ENCODE measurements at places on chromosomes 5 and 9. TPM values are rescaled to one million over a fixed set of nuclear protein-coding genes. Genes with fewer than 3 reads are reported as not detected.

Gene SPINK6
- total RNA-seq: not detected

- DNase-seq: no peak
Observed at GRCh38 chr5:160278343-160278742, 34.0 kb downstream of the CCNJL start.

- DNase-seq: no peak
Observed at GRCh38 chr5:51416149-51416548, 32.9 kb downstream of the ISL1 start.

GRCh38 chr9:13485068-13485596, 205.6 kb upstream of the MPDZ start:
- no peak for DNase-seq

- DNase-seq: no peak
Observed at GRCh38 chr9:84970432-84970831, 300.9 kb downstream of the NTRK2 start.

DNA sequence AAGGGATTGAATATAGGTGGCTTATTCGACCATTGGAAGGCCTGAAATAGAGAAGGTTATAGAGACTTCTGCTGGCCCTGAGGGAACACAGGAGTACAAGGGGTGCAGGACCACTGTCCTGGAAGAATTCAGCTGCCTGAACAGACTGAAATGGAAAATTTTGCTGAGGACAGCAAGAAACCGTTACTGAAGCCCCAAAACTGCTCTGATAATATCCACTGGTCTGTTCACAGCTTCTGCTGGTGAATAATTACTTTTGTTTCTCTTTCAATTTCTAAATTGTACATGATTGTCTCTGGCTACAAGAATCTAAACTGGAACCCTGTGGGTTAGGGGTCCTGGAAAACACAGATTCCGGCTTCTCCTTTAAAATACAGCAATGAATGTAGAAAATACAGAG, 218.5 kb upstream of the CDH12 start:
- DNase-seq: no peak

GRCh38 chr5:53084546-53085255, 24.9 kb downstream of the MOCS2 start:
- no peak for DNase-seq

DNA sequence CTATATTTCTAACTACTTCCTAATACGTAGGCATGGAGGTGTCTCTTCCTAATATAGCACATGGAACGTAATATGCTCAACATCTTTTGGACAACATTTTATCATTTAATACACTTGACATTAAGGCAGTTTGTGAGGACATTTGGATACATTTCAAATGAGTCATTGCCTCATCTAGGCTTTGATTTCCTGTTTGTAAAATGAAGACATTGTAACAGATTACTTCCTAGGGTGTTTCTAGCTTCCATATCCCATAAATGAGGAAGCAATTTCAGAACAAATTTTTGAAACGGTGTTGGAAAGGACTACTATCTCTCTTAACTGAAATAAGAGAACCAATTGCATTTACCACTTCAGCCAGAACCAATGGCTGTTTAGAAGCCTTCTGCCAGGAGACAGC, 38.7 kb downstream of the SLC28A3 start:
- DNase-seq: no peak

- no peak for DNase-seq
Observed at GRCh38 chr5:155794795-155795194, 532.2 kb upstream of the SGCD start.

Gene PPP3R2
- total RNA-seq: not detected

- DNase-seq: no peak
Observed at GRCh38 chr9:126301985-126302603, 24.5 kb upstream of the MVB12B start.

DNA sequence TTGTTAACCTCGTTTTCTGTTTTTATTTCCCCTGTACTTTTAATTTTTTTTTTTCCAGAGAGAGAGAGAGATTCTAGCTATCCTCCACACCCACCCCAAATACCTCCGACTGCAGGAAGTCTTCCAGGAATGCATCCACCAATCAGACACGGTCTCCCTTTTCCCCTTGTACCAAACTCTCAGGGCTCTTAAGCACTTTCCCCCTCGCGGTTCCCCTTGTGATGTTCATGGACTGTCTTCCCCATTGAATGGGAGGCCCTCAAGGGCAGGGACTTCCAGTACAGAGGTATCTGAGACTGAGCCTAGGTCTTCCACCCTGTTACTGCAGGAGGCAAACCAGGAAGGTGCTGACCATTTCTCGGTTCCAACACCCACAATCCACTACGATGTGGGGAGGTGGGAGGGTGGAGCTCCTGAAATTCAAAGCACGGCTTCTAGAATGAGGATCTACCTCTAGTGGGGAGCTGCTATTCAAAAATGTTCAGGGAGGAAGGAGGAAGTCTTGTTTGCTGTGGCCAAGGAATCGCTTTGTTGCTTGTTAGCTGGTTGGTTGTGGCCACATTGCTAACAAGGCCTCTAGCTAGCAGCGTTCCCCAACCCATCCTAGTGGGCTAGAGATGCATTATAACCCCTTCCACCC, 37.5 kb upstream of the PTGS1 start:
- DNase-seq: no peak

DNA sequence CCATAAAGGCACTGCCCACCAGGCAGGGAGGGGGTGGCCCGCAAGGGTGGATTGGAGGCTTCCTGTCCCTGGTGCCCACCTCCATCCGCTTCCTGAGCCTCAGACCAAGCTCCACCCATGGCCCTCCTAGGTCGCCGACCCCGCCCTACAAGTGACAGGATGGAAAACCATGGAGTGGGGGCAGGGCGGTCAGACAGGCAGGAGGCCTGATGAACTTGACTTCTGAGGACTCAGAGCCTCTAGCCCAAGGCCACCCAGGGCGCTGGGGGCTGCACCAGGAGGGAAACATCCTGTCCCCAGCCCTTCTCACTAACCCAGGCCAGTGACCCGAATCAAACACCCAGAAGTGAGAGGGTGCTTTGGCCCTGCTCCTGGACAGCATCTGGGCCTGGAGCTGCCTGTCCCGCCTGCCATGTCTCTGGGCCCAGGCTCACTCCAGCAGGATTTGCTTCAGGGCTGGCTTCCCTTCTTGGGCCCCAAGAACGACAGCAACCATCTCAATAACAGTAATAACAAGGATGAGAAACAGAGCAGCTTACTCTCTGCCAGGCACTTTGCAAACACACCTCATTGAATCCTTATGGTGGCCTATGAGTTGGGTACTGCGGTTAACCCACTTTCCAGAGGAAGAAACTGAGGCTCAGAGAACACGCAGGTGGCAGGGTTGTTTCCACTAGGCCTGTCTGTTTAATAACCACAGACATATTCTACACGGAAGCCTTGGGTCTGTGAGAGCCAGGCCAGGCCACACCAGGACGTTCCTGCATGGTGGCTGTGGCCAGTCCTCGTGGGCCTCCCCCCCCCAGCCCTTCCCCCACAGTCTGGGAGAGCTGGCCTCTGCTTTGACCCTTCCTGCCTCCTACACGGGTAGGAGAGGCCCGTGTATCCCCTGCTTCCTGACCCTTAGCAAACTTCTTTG, 4.4 kb upstream of the ST6GALNAC6 start:
- DNase-seq: no peak

DNA sequence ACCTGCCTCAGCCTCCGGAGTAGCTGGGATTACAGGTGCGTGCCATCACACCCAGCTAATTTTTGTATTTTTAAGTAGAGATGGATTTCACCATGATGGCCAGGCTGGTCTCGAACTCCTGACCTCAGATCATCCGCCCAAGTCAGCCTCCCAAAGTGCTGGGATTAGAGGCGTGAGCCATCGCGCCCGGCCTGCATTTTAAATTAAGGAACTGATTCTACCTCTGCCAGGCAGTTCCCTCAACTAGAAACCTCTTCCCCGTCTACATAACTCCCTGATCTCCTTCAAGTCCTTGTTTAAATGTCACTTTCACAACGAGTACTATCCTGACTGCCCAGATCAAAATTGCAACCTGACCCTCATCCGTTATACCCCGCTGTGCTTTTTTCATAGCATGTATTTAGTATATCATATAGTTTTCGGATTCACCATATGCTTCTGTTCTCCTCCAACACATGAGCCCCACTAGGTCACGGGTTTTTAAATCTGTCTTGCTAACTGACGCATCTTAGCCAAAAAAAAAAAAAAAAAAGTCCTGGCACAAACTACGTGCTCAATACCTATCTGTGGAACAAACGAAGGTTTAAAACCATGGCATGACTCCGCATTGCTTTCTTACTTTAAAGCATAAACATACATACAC, 858 bp upstream of the SOWAHA start:
- DNase-seq: no peak

GRCh38 chr9:114777821-114778609, 27.8 kb downstream of the TNFSF15 start:
- DNase-seq: no peak

Gene IL9
- not detected for total RNA-seq

DNA sequence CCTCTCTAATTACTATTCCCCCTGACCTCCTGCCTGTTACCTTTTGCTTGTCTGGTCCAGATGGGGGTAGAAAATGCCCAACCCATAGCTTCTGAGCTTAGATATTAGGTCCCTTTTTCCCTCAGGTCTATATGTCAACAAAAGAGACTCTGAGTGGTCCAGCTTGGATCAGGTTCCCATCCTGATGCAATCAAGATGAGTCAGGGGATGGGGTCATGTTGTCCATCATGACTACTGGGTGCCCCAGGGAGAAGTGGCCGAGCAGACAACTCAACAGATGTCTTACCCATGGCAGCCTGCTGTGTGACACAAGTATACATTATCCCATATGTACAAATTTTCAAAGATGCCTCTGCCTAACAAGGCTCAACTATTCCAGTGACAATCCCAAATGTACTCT, 9.1 kb upstream of the ANKH start:
- DNase-seq: no peak

Gene BTNL3
- total RNA-seq: not detected

- no peak for DNase-seq
Observed at GRCh38 chr9:116323012-116323411, 169.4 kb downstream of the PAPPA start.

Gene HAVCR2
- 0.62 TPM for total RNA-seq

DNA sequence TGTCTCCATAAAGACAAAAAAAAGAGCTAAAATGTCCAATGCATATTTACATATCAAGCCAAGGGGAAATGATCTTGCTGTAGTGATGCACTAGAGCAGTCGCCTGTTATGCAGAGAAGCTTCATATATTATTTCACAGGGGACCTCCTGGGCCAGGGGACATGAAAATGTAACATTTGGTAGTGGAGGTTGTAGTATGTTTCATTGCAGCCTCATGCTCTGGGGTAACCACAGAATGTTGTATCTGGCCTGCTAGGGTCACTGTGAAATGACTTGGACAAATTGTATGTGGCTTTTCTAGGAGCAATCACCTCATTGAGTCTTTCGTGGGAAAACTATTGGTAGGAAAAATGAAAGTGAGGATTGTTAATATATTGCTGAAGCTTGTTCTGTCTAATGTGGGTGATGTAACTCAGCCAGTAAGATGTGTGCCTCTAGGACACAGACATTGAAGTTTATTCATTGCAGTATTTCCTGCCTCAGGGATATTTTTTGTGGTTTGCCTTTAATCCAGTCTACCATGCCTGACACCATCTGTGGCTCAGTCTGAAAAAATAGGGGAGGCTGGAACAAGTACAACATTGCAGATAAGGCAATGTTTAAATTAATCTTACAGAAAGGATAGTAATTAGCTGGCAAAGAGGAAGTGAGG, 430.8 kb upstream of the TNC start:
- DNase-seq: no peak

- DNase-seq: no peak
Observed at GRCh38 chr5:92455011-92455410, 1071.9 kb upstream of the ARRDC3 start.

- no peak for DNase-seq
Observed at GRCh38 chr5:143338658-143339366, 64.7 kb downstream of the NR3C1 start.

DNA sequence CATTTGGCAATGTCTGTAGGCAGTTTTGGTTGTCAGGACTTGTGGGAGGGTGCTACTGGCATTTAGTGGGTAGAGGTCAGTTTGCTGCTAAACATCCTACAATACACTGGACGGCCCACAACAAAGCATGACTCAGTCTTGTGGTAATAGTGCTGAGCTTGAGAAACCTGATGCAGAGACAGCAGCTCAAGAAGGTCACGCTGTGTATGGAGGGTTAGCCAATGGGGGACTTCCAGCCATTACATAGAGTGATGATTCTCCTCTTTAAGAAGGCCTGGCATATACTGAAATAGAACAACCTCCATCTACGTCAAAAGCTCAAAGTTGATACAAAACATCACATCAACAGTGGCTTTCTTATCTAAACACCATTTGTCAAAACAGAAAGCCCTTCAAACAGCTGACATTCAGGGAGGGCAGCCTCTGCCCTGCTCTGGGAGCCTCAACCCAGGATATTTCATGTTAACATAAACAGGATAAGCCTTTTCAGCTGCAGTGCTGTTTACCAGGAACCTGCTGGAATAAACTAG, 143.0 kb downstream of the GPBP1 start:
- no peak for DNase-seq

Gene C9orf50
- 0.27 TPM for total RNA-seq

- DNase-seq: no peak
Observed at GRCh38 chr5:148859703-148860102, 33.3 kb downstream of the ADRB2 start.

DNA sequence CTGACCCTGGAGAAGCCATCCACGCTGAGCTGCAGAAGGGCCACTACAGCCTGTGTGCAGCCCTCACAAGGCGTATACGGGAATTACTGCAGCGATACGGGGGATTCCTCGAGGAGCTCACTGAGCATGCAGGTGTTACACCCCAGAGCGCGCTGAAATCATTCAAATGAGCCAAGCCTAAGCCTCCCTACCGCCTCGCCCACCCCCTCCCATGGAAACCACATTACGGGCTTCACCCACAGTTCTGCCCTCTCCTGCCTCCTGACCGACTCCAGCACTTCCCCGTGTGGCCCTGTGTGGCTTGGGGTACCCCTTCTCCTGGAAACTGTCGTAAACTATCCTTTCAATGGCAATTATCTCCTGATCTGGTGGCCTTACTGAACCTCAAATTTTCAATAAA, 13.3 kb downstream of the SURF6 start:
- DNase-seq: no peak

Gene FGF10
- total RNA-seq: 2.7 TPM

- DNase-seq: no peak
Observed at GRCh38 chr9:132663117-132663516, 6.7 kb downstream of the DDX31 start.

GRCh38 chr5:6228257-6229250, 149.8 kb downstream of the MED10 start:
- DNase-seq: no peak

GRCh38 chr5:1781107-1781506, 18.5 kb downstream of the MRPL36 start:
- DNase-seq: no peak

DNA sequence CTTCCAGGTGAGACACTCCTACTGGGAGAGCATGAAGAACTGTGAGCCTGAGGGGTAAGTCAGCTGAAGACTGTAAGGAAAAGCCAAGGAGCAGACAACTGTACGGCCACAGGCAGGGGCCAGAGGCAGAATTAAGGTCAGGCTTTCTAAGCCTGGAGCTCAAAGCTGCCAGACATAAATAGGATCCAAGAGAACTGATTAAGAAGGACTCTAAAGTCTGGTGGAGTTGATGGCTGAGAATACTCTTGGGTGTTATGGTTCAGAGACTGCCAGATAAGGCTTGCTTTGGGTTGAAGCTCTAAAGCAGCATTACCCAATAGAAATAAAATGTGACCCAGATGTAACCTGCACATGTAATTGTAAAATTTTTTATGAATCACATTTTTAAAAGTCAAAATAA, 12.2 kb downstream of the PDE8B start:
- DNase-seq: no peak

Measured in progenitor cell of endocrine pancreas (in vitro differentiated cells).